ENCODE measurements at places on chromosomes 2 and 18. TPM values are rescaled to one million over a fixed set of nuclear protein-coding genes. Genes with fewer than 3 reads are reported as not detected.

The MAP3K19 gene
- total RNA-seq, result not detected

The ZNF892 gene
- total RNA-seq, result not detected

The GATA6 gene
- 2.8 TPM for total RNA-seq

The NDUFV2 gene
- 117 TPM for total RNA-seq

The CYTIP gene
- not detected for total RNA-seq
